ENCODE measurements at places on chromosomes 7 and 10.

- no peak for DNase-seq
These were observed 2.2 kb downstream of the STN1 start for GRCh38 chr10:103915796-103916195.

DNA sequence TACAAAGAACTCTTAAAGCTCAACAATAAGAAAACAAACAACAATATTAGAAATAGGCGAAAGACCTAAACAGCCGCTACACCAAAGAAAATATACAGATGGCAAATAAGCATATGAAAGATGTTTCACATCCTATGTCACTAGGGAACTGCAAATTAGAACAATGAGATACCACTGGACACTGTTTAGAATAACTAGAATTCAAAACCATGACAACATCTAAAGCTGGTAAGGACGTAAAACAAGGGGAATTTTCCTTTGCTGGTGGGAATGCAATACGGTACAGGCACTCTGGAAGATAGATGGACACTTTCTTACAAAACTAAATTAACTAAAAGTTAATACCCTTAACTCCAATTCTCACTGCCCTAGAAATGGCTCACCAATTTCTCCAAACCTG is 44.5 kb downstream of the THSD7A start:
- DNase-seq = no peak

GRCh38 chr10:4062072-4062471 is 277.1 kb upstream of the KLF6 start:
- DNase-seq = no peak

DNA sequence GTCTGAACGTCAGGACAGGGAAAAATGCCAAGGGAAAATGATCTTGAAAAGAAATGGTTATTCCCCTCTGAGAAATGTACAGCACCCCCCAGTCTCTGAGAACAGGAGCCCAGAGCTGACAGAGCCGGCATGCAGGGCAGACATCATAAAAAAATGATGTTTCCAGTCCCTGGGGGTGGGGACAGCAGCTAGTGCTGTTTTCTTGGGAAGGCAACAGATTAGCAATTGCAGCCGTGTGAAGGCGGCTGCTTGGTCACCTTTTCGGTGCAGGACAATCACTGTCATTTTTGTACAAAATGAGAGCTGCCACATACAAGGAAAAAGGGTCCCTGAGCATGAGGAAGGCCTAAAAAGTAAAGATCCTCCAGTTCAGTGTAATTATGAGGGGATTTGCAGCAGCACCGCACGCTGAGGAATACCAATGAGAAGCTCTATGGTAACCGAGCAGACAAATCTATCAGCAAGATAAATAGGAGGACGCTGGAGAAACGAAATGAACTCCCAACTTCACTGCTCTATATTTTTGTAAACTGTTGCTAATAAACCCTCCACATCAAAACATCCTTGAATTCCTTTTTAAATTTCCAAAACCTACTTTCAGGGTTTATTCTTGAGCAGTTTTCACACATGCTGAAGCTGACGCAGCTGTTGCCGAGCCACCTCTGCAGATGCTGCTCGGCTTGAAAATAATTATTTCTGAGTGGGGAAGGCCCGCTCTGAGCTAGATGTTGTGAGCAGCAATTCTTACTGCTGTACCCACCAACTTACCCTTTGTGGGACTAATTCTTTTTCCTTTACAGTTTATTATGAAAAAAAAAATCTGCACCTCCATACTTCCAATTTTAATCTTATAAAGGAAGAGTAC is 98.2 kb upstream of the NEBL start:
- no peak for DNase-seq

- no peak for DNase-seq
These were observed 167.0 kb upstream of the CDK1 start for GRCh38 chr10:60611291-60611747.

- no peak for DNase-seq
These were observed 13.4 kb downstream of the WAPL start for GRCh38 chr10:86508217-86508616.
